ENCODE measurements at places on chromosomes 4 and X.

DNA sequence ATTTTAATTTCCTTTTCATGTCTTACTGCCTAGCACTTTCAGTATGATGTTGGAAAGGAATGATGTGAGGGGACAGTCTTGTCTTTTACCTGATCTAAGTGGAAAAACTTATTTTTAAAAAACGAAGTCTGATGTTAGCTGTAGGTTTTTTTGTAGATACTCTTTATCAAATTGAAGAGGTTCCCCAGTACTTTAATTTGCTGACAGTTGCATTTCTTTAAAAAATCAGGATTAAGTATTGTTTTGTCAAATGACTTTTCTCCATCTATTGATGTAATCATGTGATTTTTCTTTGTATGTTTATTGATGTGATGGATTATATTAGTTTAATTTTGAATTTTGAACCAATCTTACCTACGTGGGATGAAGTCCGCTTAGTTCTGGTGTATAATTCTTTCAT lies 568.4 kb upstream of the AGA start:
- DNase-seq: no peak

DNA sequence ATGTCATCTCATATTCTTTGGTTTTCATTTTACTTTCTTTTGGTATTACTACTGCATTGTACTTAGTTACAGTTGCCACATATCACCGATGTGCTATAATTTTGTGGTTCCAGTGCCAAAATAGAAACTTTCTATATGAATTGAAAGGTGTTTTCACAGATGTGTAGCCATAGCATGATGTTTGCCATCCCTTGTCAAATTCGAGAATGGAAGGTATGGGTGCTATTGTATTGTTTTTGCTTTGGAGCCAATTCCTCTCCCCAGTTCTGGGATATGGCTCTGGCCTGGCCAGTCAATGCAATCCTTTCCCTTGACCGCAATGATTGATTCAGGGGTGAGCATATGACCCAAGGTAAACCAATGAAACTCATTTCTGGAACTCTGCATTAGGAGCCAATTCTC lies 86.2 kb upstream of the RPS6KA3 start:
- DNase-seq: no peak

- DNase-seq: peak; percentile 90
Measured at GRCh38 chr4:119628281-119629141, at the start of gene PDE5A. Gene PDE5A (minus strand): TSS chr4:119628804. CDS start chr4:119628671, 133 bp downstream.

GRCh38 chrX:69066966-69067525 lies 98.2 kb downstream of the PJA1 start:
- DNase-seq: no peak

GRCh38 chr4:171719691-171720090 lies 93.5 kb upstream of the GALNTL6 start:
- no peak for DNase-seq

DNA sequence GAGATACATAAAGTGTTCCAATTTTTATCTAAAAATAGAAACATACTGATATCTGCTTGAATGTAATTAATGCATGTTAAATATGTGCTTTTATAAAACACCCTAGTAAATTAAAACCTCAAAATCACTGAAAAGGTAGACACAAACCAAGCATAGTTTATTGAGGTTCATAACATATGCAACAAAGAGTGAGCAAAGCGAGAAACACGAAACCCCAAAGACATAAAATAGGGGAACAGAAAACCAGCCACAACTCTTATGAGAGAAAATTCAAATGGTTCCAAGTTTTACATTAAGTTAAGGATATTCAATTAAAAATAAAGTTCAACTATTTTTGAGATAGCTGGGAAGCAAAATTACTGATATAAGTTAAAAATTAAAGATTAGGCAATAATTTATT lies 336.4 kb upstream of the AGA start:
- DNase-seq: no peak

DNA sequence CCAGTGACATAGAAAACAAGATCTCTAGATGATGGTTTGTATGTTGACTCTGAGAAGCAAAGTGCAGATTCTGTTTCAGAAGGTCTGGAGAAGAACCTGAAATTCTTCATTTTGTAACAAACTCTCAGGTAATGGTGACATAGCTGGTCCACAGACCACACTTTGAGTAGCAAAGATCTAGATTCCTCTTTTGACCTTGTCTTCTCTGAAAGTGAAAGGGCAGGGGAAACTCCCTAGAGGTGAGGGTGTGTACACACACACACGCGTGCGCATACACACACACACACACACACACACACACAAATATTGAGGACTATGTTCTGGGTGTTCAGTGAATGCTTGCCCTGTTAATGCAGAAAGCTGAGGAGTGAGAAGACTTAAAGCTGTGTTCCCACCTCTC lies 110.1 kb downstream of the NHSL2 start:
- DNase-seq: no peak

DNA sequence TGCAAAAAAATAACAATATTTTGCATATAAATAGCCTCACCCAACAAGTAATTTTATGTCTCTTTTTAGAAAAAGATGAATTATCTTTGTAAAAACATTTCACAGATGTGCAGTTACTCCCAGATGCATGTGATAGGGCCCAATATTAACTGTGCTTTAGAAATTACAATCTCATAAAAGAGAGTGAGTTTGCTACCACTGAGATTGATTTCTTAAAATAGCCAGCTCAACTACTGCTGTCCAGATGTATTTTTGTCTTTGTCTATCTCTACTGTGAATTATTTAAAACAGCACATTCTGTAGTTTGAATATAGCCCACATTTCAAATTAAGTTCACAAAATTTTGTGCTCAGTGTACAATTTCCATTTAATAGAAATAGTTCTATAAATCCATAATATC lies 177.0 kb upstream of the TTC29 start:
- DNase-seq: no peak

GRCh38 chrX:44224760-44225159 lies 118.7 kb downstream of the EFHC2 start:
- DNase-seq: no peak

DNA sequence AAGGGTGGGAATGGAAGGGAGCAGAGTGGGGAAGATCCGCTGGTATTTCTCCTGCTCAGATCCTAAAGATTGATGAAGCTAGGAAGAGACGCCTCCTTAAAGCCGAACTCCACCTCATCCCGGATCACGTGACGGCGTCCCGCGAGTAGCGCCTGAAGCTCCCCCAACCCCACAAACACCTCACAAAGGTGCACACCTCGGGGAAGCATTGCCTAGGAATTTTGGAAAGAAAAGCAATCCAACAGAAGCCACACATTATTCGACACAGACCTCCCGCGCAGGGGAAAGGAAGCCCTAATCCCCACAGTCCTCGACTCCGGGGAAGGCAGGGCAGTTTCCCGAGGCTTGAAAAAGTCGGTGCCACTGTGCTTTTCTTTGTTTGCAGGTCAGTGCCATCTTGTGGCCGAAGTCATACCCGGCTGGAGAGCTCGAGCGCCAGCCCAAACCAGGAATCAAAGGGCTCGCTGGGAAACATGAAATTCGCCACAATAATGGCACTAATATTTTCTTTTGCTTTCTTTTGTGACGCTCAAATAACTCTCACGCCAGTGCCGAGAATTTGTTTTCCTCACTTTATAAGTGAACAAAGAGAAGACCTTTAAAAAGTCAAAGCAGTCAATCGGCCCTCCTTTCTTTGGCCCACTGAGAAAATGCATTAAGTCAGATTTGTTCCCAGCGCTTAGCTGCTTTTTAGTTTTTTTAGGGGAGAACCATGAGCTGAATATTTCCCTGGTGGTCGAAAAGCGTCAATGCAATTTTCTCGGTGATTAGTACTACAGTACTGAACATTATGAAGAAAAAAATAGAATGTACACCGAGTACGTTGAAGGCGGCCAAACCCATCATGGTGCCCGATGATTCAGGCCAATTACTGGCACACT lies at the start of gene NPY1R:
TSS of gene NPY1R (minus strand) at position 71 of the 881 bp plus-strand sequence. CDS start 6,042 bp downstream, outside the sequence.
- DNase-seq: peak; percentile 74

- DNase-seq: peak; percentile 34
Measured at GRCh38 chrX:101191217-101191750, 28.3 kb upstream of the DRP2 start.

DNA sequence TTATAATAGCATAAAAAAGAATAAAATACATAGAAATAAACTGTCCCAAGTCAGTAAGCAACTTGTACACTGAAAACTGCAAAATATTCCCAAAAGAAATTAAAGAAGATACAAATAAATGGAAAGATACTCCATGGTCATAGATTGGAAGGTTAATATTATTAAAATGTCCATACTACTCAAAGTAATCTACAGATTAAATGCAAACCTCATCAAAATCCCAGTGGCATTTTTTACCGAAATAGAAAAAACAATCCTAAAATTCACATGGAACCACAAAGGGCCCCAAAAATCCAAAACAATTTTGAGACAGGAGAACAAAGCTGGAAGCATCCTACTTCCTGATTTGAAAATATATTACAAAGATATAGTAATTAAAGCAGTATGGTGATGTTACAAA lies 133.0 kb downstream of the NDST3 start:
- no peak for DNase-seq

DNA sequence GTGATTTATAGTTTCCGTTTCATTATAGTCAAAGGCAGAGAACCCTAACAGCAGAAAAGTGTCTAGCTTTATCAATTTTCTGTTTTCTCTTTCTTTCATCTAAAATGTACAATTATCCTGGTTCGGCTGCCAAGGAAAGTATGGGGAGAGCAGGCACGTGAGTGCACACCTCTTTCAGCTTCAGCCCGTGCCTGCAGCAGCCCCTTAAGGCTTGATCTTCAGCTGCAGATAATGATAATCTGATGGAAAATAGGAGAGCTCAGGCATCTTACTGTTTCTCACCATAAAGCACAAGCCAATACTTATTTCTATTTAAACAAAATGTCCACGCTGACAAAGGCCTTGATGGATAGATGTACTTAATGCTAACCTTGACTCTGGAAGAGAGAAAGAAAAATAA lies 334.4 kb downstream of the UNC5C start:
- DNase-seq: no peak

- no peak for DNase-seq
Measured at GRCh38 chr4:73308286-73308685, 49.7 kb upstream of the ANKRD17 start.

DNA sequence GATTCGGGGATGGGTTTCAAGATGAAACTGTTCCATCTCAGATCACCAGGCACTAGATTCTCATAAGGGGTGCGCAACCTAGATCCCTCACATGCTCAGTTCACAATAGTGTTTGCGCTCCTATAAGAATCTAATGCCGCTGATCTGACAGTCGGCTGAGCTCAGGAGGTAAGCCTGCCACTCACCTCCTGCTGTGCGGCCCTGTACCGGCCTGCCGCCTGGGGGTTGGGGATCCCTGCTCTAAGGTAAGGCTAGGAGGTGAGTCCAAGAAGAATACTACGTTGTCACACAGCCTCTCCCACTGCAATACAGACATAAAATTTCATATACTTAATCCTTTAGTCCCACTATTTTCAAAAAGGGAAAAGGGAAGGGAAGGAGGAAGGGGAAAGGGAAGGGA lies 213.4 kb upstream of the HCCS start:
- no peak for DNase-seq

- no peak for DNase-seq
Measured at GRCh38 chr4:179509489-179509888, 2067.3 kb upstream of the AGA start.

GRCh38 chr4:122577808-122578781 lies 42.8 kb downstream of the IL21 start:
- DNase-seq: peak; percentile 69

DNA sequence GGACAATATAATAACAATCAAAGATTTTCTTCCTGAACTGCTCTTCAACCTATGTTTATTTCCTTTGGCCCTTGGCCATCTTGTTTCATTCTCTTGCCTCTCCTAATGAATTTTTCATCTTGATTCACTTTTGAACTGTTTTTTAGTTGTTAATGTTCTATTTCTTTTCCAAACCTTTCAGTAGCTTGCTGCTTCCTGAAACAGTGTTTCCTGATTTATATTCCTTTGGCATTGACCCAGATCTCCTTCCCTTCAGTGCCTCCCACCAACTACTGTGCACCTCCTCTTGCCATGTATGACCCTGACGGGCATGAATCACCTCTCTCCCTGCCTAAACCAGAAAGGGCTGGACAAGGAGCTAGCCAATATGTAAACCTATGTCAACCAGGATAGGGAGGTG lies 25.6 kb upstream of the SPP1 start:
- no peak for DNase-seq

DNA sequence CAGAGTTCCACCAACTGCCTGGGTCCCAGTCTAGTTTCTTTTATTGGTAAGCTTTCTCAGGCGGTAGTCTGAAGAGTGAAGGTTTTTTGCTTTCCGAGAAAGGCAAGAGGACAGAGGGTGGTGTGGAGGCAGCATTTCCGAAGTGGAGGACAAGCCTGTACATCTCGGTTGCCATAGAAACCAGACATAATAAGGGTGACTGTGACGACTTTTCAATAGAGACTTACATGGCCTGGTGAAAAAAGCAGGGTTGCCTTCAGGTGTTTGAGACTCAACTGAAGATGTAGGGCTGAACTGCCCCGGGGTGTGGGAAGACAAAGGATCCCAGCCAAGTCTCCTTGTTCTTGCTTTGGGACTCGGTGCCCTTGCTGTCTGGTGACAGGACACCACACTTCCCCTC lies 53.6 kb upstream of the RAB40AL start:
- DNase-seq: no peak

DNA sequence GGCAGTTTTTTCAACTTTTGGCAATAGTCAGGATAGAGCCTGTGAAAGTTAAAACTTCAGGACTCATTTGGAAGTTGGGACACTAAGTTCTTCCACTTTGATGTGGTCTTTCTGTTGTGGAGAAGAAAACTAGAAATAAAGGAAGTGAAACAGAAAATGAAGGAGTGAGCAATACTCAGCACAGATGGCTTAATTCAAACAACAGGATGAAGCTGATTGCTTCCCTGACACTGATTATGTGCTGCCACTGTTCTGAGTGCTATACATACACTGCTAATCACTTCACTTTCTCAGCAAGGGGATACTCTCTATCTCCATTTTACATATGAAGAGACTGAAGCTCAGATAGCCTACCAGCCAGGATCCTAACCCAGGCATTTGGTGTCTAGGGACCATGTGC lies 235.1 kb upstream of the CPEB2 start:
- DNase-seq: no peak

DNA sequence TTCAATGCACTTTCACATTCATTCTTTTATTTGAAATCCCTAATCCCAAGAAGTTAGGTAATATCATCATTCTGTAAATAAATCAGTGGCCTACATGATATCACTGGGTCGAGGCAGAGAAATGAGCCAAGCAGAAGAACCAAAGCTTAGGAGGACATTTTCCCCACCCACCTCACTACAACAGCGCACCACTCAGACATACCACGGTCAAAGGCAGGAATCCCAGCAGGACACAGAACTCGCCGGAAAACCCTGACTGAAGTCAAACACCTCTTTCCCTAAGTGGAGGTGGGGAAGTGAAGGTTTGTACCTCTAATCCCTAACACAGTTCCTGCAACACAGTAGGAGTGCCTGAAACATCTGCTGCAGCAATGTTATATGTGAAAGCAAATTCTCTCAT lies 21.5 kb downstream of the RELL1 start:
- DNase-seq: no peak

DNA sequence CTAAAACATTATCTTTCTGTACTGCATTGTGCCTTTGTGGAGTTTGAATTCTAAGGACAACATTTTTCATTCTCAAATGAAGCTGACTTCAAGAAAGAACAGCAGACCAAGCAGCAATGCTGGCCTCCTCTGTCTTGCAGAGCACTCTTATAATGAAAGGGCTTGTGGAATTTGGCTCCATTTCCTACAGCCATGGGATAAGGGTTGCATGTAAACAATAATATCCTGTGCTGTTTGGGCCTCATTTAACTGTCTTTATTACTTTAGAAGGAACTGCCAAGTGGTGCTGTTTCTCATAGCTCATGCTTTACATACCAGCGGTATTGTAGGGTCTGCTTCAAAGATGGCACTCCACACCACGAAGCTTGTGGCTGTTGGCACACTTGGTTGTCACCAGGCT lies 111.4 kb upstream of the EOLA2 start:
- DNase-seq: no peak

Measured in glutamatergic neuron (in vitro differentiated cells).